Kidney glomerular epithelial cell (primary cell): ENCODE measurements at places on chromosomes 7 and 10.

GRCh38 chr10:132664883-132665282 lies 121.1 kb downstream of the NKX6-2 start:
- no peak for DNase-seq

DNA sequence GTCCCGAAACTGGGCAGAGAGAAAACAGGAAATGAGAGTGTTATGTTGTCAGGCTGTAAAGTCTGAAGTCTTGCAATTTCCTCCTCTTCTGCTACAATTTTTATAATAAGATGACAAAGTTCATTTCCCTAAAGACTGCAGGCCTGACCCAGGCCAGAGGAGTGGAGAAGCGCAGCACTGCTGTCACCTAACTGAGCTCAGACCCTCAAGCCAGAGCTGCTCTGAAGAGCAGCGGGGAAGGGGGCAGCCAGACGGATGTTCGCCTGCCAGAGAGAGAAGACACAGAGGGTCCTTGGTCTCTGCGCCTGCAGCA lies 12.6 kb upstream of the AOAH start:
- no peak for DNase-seq

DNA sequence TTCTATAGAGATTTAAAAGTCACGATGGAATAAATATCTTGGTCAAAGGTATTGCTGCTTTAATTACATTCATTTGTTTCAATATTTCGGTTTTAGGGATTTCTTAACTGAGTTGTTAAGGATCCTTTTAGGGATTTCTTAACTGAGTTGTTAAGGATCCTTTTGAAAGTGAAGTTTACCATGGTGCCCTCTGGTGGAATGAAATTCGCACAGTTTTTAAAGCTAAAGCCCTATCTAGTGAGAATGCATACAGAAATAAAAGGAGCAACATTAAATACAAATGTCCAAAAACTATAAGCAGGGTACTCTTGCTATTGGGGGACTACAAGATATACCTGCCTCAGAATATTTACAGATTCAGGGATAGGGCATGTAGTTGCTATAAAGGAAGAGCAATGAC lies 193.7 kb downstream of the RNLS start:
- DNase-seq = peak; percentile 64

DNA sequence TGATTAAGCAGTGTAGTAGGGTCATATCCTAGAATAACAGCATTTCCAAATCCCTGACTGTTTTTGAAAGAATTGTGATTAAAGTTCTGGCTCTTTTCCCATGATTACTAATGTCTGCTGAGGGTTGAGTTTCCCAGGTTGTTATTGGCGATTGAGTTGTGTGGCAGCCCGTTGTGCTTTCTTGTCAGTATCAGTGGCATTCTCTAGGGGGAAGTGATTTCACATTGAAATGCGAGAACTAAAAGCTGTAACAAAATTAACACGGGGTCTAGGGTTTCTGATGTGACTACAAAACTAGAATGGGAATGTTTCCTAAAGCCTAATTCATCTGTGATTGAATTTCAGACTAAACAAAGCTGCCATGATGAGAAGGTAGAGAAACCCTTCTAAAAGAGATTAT lies 349.4 kb downstream of the EXOC4 start:
- DNase-seq = peak; percentile 52

DNA sequence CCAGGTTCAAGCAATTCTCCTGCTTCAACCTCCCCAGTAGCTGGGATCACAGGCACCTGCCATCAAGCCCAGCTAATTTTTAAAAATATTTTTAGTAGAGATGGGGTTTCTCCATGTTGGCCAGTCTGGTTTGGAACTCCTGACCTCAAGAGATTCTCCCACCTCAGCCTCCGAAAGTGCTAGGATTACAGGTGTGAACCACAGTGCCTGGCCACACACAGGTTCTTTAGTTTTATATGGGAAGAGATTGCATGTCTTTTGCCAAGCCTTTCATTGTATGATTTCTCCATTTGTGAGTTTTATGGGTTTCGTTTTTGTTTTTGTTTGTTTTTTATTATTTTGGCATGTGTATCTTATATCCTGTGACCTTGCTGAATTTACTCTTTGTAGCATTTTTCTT lies 40.9 kb downstream of the C1GALT1 start:
- no peak for DNase-seq

DNA sequence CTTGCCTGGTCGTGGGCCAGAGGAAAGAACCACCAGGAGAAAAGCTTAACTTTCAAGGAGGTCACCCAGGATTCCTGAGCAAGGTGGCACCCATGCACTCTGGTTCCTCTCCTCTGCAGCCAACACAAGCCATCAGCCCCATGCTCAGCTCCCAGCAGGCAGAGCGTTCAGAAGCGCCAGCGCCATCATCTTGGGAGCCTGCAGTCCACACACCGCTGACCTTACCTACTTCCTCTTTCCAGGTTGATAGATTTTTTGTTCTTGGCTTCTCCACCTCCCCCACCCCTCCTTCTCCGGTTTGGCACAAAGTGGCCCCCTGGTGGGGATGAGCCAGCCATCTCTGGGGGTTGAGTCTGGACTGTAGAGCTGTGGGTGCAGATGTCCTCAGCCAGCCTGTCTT lies 1.7 kb upstream of the WDR86 start:
- DNase-seq = no peak
